Lower leg skin (tissue), 4 donors: ENCODE measurements at places on chromosomes 16 and 17. TPM values are rescaled to one million over a fixed set of nuclear protein-coding genes. Genes with fewer than 3 reads are reported as not detected.

DNA sequence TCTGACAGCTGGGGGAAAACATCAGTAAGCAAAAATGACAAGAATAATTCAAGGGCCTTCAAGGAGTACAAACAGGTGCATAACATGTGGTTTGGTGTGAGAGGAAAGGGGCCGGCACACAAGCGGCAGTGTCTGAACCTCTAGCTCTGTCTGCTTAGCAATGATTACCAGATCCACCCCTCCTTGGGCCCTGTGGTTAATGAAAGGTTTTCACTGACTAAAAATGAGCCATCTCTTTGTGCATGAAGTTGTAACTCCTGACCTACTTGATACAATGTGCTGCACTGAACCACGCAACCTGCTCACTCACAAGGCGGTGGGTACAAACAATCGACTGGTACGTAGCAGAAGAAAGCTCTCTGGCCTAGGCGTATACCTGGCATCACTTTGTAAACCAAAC, 15.1 kb downstream of the FAM117A start:
- DNase-seq: no peak

DNA sequence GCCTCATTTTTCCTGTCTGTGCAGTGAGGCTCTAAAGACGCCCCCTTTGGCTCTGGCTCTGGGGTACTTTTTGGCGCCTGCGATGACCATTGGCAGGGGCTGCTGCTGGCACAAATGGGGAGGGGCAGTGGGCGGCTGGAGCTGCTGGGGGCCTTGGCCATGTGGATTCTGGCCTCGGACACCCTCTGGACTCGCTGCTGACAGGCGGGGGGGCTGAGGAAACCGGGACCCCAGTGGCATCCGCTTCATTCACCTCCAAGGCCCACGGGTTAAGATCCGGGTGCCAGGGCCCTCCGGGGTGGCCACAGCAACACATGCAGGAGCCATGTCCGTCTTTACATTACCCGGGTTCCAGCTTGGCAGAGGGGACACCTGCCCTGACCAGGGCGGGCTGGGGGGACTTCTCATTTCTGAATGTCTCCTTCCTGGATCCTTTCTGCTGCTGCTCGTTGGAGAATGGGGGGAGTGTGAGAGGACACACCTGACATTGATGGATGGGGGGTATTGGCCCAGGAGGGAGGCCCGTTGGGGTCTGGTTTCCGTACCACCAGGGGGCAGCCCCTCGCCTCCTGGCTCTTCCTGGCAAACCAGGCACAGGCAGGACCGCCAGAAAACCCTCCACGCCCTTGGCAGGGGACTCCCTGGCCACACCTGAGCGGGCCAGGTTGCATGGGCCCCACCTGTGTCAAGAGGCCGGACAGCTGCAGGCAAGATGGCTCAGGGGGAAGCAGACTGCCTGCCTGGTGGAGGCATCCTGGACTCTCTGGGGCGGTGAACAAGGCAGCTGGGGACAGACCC, 21.8 kb downstream of the GSE1 start:
- DNase-seq: no peak

DNA sequence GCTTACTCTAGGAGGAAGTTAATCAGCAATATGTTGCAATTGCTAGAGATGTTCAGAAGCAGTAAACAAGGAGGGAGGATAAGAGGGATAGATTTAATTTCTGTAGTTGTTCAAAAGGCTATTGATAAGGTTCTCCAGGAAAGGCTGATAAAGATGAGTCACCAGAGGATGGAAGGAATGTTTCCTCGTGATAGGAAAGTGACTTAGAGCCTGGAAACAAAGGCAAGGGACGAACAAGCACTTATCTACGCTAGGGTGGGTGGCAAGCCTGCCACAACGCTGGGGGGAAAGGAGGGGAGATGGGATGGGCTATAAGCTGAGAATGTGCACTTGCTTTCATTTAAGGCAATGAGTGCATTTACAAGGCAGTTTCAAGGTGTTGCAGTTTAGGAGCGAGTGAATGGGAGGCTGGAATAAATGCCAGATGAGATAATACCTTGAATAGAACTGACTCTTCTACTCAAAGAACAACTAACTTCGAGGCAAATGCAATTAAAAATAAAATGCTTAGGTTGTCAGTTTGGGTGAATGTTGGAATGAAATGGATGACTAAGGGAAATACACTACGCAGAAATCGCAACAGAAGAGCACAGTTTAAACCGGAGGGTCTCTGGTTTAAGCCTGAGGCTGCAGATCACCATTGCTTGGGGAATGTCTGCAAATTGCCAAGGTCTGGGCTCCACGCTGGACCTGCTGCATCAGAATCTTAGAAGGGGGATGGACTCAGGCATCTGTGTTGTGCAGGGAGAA, 76.0 kb upstream of the RBBP6 start:
- no peak for DNase-seq

DNA sequence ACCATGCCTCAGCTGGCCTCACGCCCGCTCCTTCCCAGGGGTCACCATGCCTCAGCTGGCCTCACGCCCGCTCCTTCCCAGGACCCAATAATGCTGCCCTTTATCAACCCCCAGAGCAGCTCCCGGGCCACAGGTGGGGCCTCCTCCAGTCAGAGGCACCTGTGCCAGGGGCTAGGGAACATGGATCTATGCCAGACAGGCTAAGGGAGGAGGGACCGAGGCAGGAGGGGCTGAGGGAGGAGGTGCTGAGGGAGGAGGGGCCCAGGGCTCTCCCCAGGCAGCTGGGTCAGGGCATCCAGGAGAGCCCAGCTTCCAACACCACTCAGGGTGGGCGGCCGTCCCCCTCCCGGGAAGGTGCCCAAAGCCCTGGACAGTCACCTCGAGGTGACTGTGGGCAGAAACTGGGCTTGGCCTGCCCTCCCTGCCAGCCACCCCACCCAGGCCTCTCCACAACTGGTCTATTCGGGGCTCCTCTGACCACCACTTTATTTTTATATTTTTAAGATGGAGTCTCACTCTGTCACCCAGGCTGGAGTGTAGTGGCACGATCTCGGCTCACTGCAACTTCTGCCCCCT, 19.4 kb downstream of the UTS2R start:
- no peak for DNase-seq

DNA sequence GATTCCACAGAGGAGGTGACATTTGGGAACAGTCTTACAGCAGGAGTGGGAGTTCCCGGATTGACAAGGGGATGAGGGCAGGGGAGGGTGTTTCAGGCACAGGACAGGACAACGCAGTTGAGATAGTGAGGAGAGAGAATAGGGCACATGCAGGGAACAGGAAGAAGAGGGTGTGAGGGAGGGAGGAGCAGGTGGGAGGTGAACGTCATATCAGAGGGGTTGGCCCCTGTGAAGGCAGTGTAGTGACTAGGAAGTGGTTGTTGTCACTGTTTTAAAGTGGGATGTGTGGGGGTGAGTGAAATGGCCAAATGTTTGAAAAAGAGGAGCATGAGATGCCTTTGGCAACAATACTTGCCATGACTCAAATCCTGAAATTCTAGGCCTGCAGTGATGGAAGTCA, 12.2 kb downstream of the PRKCB start:
- no peak for DNase-seq

DNA sequence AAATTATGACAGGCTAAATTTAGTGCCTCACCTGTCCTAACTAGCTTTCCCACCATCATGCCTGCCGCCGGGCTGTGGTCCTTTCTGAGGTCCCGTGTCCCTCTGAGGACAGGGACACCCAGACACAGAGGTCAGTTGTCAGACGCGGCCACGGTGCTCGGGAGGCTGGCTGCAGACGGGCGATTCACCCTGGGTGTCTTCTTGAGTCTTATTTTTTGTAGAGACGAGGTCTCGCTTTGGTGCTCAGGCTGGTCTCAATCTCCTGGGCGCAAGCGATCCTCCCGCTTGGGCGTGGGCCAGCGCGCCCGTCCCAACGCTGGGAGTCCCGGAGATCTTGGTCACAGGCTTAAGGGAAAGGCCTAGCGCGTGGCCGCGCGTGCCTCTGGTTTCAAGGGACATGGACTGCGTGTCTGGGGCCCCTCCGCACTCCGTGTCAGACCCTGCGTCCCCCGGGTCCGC, 797 bp upstream of the RAB11FIP3 start:
- peak; percentile 36 for DNase-seq

- no peak for DNase-seq
These were observed 141.1 kb downstream of the CCDC182 start for GRCh38 chr17:57603978-57604377.

DNA sequence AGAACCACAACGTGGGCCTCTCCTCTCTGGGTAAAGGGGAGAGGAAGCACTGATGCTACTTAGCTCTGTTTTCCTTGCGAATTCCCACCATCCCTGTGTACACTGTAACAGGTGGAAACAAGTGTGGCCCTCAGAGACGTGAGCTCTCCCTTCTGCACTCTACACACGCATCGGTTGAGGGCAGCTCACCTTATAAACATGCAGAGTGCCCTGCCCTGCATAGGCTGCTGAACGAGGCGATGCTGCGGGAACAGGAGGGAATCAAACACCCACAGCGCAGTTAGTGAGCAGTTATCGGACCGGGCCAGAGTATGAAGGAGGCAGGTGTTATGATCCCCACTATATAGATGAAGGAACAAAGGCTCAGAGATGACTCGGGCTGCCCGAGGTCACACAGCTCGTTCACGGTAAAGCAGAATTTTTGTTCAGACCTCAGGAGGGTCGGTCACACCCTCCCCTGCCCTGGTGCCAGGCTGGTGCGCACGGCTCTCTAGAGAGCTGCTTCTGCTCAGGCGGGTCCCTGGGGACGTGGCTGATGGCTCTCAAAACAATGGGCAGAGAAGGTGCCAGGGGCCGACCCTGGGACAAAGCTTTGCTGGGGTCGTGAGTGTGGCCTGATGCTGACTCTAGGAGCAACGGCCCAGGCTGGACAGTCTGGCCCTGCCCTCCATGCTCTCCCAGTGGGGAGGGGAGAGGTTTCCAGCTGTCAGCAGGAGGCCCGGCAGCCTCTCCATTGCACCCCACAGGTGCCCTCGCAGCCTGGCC, 68.5 kb downstream of the RPH3AL start:
- DNase-seq: peak; percentile 79

GRCh38 chr16:25585526-25585925, 106.2 kb upstream of the HS3ST4 start:
- no peak for DNase-seq

GRCh38 chr16:78221892-78222291, 122.4 kb downstream of the WWOX start:
- DNase-seq: no peak

DNA sequence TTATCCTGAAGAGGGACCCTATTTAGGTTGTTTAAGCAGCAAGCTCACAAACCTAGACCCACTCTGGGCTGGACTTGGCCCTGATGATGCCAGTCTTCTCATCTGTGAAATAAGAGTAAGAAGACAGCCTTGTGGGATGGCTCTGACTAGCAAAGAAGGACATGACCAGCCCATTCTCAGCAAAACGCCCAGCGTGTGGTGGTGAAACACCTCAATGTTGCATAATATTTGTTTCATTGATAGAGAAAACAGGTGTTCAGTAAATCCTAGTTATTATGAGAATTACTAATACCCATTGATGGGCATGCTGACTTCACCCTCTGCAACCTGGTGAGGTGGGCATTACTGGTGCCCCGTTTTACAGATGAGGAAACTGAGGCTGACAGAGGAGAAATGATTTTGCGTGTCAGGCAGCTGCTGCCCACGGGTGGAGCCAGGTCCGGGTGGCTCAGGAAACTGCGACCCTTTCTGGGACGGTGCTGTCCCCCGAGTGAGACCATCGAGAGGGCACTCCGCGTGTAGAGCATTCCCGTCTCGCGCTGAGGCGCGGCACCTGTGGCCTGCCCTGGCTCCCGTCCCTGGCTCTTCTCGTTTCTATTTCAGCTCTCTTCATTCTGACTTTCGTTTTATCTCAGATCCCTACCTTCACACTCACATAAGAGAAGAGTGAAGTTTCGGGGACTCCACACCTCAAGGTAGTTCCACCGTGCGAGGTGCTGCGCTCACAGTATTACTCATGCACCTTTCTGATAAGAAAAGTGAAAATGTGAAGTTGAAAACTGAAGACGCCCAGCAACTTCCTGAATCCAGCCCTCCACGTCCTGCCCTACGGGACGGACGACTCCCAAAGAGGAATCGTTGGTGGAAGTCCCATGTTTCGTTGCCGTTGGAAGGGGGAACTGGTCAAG, 48.5 kb downstream of the IRF8 start:
- DNase-seq: no peak

DNA sequence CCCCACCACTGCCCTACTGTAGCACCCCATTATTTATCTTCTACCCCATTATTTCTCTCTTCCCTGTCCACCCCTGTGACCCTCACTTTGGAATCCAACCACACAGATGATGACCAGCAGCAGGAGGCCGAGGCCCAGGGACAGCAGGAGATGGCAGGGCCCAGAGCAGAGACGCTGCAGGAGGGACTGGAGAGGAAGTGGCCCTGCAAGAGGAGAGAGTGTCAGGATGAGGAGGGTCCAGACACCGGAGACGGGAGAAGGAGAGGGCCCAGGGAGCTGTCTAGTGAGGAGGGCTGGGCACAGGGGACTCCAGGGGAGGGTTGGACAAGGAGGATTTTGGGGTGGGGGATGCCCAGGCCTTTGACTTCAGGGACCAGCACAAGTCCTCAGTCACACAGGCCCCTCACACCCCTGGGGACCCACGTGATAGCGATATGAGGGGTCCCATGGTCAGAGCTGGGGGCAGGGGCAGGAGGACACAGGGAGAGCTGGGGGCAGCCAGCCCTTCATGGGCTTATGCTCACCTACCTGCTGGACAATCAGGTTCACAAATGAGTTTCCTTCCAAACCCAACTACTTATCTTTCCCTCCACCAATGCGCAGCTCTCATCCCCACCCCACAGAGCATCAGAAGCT, 2.0 kb downstream of the CLEC10A start:
- no peak for DNase-seq

DNA sequence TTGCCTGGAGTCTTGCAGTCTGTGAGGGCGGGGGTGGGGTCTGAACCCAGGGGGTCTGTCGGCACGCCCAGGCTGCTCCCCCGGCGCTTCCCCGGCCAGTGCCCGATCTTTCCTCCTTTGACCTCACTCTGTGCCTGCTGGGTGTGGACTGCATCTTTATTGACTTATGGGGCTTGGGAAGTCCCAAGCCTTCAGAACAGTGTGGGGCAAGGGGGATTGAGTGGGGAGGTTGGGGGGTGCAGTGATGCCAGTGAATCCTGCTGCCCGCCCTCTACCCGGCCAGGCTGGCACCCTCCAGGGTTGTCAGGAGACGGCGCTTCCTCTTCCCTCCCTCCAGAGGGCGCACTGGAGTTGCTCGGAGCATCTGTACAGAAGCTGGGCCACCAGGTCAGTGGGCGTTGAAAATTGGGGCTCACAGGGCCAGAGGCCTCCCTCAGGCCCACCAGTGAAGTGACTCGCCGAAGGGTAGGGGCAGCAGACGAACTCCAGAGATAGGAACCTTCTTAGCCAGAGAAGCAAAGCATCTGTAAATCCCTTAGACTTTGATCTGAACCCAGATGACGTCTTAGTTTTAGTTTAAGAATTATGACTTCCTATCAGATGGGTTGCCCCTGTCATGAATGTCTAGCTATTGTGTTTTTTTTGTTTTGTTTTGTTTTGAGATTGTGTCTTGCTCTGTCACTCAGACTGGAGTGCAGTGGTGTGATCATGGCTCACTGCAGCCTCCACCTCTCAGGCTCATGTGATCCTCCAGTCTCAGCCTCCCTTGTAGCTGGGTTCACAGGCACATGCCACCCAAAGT, 184.8 kb upstream of the CIBAR2 start:
- no peak for DNase-seq

The SEPTIN12 gene
- not detected for total RNA-seq

The CTF1 gene
- 0.80 TPM for total RNA-seq

The ZPBP2 gene
- total RNA-seq: not detected

The SAMD14 gene
- total RNA-seq: 0.39 TPM

The CYGB gene
- total RNA-seq: 10.5 TPM
